ENCODE measurements at places on chromosomes 5 and 9.

- no peak for DNase-seq
Observed at GRCh38 chr9:9099646-9100045, 1300.1 kb upstream of the DMAC1 start.

DNA sequence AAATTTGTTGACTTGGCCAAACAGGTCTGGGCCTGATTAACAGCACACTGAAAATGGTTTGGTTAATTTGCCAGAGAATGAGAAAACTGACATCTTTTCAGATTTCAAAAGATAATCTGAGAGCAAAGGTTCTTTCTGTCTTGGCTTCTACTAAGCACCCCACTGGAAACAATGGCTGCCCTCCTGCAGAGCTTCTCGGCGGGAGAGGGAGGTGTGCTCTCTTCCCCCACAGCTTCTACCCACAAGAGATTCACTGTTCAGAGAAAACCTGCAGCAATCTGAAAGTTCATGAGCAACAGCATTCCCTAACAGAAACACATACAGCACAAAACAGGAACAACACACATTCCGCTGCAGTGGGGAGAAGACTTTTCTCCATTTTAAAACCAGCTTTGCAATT, 3.0 kb downstream of the DNAH5 start:
- DNase-seq: no peak

DNA sequence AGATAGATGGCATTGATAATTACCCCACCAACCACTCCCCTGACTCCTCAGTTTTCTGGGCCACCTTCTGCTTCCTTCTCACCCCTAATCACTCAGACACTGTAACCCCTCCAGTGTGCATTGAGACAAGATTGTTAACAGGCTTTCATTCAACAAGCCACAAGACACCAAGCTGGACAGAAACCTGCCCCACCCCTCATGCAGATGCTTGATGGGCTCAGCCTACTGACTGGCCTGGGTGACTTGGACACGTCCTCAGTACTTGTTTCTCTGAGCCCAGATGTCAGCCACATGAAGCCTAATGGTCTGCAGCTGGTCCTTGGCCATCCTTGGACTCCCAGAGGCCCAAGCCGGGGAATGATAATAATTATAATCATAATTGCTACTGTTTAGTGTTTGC, 71.4 kb upstream of the SMIM23 start:
- no peak for DNase-seq

GRCh38 chr5:53601570-53601969, 41.1 kb downstream of the NDUFS4 start:
- no peak for DNase-seq

- no peak for DNase-seq
Observed at GRCh38 chr5:5200133-5200532, 60.0 kb downstream of the ADAMTS16 start.

- DNase-seq: no peak
Observed at GRCh38 chr9:98579700-98580099, 129.0 kb downstream of the GABBR2 start.

DNA sequence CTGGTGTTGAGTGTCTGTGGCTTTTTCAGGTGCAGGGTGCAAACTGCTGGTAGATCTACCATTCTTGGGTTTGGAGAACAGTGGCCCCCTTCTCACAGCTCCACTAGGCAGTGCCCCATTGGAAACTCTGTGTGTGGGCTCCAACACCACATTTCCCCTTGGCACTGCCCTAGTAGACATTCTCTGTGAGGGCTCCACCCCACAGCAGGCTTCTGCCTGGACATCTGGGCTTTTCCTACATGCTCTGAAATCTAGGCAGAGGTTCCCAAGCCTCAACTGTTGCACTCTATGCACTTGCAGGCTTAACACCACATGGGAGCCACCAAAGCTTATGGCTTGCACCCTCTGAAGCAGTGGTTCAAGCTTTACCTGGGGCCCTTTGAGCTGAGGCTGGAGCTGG, 80.9 kb downstream of the BARX1 start:
- DNase-seq: no peak

GRCh38 chr5:143922718-143923117, 110.8 kb downstream of the HMHB1 start:
- no peak for DNase-seq

DNA sequence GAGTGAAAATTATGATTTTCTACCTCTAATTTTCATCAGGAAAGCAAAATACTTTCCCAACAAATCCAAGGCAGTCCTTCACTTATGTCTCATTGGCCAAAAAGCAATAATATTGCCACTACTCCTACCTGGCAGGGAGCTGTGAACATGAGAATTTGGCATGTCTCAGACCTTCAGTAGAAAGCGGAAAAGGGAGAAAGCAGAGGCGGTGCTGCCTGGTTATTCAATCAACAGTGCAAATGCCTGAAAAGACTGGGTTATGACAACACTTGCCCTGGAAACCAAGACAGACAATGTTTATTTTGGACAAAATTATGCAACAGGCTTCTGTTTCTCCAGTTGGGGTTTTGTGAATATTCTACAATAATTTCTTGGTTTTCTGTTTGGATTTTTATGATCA, 194.4 kb downstream of the TAF11L14 start:
- no peak for DNase-seq

DNA sequence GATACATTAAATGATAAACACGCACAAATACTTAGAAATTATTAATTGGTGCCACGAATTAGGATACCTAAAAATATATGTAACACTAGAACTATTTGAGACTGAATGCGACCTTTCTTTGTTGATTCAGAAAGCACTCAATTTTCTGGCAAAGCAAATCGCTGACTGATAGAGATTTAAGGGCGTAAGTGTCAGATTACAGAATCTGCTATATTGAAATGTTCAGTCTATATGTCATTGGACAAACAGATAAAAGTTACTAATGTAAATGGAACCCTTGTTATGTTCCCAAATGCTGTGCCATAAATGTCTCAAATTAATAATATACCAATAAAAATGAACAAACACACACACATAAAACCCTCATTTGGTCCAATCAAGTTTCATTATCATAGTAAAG, 137.9 kb downstream of the MPDZ start:
- no peak for DNase-seq
